Globus pallidus (tissue), 1 donor: ENCODE measurements at places on chromosomes 5 and 9.

- no peak for DNase-seq
Measured at GRCh38 chr9:116219686-116220085, 66.1 kb downstream of the PAPPA start.

GRCh38 chr9:69745716-69746437 is 13.9 kb downstream of the PTAR1 start:
- DNase-seq: no peak

DNA sequence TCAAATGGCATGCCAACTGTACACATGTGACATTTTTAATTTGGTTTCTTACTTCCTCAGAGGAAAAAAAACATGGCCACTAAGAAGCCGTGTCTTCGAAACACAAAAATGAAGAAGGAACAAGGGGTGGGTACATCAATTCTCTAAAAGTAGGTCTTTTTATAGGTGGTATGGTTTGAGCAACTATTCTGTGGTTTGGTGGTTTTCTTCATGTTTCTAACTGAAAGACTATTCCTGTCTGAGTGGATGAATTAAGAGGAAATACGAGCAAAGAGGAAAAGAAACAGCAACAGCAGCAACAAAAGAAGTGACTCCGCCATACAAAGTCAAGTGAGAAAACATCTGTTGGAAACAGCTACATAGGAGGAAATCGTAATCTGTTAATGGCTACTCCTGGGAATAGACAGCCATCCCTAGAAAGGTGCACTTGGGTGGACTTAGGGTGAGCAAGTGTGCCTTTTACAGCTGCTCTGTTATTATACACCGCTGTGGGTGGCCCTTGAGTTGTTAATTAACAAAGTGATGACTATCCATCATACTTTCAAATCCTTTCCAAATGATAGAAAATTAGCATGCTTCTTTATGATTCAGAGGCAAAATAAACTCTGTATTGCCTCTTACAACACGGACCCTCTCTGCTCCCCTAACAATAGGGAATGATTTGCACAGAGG is 575.8 kb downstream of the TLE1 start:
- peak; percentile 43 for DNase-seq

DNA sequence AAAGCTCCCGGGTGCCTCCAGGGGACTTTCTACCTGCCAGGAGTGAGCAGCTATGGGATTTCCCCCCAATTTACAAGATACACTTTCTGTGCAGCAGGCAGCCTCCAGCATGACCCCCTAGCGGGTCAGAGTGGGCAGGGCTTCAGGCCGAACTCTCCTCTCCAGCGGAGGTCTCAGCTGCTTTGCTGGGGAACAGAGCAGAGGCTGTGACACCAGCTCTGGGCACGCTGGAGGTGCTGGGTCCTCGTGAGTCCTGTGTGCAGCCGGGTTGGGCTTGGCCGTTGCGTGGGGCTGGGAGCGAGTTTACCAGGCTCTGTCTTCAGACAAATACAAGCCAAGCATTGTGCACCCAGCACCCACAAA is 2.9 kb downstream of the NRARP start:
- no peak for DNase-seq

DNA sequence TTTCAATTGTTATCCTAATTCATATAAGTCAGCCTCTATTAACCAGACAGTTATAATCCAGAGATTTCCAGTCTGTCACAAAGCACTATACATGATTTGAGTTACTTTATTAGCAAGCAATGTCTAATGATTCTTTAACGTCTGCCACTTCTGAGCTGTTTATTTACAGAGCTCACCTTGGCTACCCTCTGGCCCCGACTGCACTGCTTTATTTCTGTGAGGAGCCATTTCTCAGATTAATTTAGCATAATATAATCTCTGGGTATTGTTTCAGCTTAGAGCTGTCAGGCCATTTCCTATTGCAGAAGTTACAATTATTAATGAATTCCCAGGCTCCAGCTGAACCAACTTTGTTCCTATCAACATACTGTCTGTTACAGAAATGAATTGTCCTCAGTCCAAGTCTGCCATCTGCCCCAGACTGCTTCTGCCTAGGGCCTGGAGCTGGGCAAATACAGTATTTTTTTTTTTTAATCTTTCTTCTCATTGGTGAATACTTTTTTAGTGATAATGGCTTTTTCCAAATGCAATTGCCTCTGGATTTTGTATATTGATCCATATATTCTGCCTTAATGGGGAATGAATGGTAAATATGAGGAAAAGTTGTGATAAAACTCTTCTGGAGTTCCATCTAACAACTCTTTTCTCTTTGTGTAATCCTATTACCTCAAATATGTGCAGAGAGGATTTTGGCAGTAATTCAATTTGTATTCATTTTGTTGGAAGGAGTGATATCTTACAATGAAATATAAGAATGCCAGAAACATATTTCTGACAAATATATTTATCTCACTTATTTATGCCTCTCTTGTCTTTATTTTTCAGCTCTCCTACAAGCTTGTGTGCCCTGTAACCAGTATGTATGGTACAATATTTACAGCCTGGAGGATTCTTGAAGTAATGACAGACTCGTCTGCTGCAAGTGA is 104.7 kb downstream of the FOCAD start:
- DNase-seq: peak; percentile 11

- no peak for DNase-seq
Measured at GRCh38 chr5:37983463-37983862, 143.6 kb upstream of the GDNF start.

DNA sequence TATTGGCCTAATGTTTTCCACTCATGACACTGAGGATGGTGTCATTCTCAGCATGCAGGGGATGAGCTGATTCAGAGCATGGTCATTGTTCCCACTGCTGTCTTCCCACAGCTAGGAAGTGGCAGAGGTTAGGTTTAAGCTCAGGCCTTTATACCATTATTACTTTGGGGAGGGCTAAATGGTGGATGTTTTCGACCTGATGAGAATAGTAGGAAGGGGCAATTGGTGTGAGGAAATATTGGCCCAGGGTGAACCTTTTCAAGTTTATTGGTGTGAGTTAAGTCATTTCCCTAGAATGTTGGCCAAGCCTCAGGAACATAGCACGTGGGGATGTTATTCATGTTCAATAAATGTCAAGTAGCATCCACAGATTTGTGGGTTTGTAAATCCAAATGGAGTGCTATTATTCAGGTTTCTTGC is 59.6 kb downstream of the ARHGAP26 start:
- no peak for DNase-seq

DNA sequence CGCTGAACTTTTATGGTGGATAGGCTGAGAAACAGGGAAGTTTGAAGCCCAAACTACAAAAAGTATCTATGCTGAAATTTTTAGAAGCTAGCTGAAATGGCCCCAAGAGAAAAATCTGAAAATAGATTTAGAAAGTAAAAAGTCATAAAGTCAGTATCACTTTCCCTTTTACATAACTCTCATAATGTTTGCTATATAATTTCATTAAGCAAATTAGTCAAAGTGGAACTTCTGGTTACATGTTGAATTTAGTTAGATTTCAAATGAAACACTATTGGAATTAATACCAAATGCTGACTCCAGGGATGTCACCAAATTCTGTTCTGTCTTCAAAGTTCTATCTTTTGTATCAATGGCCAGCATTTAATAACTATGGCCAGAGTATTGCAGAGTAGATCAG is 126.9 kb downstream of the TTC39B start:
- no peak for DNase-seq

GRCh38 chr5:91272858-91273257 is 110.3 kb downstream of the ARRDC3 start:
- DNase-seq: no peak

DNA sequence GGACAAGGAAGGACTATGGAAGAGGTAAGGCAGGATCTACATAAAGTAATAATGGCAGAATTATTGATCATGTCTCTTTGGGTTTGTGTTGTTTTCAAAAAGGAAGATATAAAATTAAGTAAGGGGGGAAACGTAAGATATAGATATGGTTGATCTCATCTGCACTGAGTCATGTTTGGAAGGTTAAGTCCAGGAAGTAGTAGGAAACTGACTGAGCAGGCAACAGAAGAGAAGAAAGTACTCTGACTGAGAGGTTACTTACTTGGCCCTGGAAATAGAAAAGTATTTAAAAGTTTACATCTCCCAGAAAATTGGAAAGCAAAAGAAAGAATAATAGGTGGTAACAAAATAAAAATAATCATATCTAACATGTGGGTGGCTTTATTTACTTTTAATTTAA is 405.3 kb upstream of the RGMB start:
- no peak for DNase-seq

DNA sequence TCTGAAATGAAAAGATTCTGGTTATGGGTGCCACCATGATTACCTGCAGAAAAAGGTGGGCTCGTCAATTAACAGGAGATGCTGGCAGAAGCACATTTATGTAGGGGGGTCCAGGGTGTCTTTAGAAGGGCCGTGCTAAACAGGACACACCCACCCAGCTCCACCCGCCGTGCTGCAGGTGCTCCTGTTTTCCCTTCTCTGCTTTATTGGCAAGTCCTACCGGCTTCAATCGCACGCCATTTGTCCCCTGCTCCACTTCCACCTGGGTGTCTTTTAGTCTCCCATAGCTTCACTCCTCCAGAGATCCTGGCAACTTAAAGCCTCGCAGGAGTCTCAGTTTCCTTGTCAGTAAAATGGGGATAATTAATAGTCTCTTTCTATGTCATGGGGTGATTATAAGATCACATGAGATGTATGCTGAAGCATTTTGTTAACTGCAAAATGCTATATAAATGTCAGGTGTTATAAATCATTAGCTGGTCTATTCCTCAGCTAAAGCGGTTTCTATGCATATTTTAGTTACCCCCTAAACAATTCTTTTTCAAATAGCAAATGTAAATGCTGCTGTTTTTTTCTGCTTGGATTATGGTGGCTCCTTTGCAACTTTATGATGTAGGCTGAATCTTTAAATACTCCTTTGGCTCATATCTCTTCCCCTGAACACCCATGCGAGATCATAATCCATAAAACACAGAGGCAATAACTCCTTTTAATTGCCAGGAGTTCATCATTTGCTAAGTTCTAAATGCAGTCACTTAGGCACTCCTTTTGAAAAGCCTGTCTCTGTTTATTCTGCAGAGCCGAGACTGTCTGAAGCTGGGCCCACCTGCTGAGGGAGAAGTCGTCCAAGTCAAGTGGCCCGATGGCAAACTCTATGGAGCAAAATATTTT is 406.9 kb downstream of the KDM4C start:
- no peak for DNase-seq

DNA sequence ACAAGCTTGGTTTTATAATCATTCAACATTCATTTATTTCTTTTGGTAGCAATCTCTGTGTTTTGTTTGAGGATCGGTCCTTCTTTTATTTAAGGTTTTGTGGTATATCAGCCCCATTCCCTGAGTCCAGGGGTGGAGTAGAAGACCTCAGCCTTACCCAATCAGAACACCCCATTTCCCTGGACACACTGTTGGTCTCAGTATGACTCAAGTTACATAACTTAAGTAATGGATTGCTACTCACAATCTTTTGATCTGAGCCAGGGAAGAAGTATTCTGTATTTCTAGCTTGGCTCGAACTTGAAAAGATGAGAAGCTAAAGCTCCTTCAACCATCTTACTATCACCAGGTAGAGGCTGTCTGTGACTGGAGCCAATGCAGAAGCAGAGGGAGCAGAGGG is 175.2 kb upstream of the HAPLN1 start:
- DNase-seq: no peak

DNA sequence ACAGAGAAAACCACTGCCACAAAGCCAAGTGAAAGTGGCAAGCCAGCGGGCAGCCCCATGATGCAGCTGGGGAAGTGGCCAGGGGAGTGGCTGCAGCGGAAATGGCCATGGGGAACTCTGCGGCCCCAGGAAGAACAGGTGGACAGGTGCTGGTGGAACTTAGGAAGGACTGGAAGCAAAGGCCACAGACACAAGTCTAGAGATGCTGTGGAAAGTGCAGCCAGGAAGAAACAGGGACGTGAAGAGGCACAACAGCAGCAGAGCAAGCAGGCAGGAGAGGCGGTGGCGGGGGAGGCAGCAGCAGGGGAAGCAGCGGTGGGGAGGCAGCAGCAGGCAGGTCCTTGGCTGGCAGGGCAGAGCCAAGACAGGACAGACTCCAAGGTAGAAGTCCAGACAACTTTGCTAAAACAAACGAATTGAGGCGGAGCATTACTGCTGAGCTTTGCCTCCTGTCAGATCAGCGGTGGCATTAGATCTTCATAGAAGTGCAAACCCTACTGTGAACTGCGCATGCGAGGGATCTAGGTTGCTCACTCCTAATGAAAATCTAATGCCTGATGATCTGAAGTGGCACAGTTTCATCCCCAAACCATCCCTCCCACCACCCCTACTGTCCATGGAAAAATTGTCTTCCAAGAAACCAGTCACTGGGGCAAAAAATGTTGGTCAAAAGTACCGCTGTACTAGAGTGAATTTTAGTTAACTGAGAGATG is 11.8 kb downstream of the SURF6 start:
- no peak for DNase-seq

DNA sequence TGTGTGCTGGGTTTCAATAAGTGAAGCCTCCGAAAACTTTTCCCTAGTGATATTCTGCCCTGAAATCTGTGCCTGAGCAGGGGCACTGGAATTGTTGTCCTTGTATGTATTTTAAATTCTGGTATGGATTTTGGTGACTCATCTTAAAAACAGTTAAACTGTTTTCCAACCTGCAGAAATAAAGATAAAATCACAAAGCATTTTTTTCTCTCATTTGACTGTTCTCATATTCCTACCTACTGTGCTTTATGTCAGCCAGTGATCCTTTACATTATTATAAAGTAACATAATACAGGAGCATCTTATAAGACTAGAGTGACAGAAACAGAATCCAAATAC is 10.9 kb upstream of the TAF11L2 start:
- DNase-seq: no peak

- DNase-seq: no peak
Measured at GRCh38 chr5:43039152-43039470, 1.0 kb downstream of the ANXA2R start.

DNA sequence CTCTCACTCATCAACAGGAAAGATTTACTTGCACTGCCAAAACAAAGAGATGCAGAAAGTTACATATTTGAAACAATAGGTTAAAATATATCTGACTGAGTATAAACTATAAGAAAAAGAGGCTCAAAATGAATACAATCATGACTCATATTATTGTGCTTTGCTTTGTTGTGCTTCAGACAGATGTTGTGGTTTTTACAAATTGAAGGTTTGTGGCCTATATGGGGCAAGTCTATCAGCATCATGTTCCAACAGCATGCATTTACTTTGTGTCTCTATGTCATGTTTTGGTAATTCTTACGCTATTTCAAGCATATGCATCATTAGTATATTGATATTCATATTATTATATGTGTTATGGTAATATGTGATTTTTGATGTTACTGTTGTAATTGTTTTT is 330.0 kb downstream of the PRR16 start:
- no peak for DNase-seq
